NCI-H2227 treated with DMSO at 0.1 percent for 48 hours (cell line): ENCODE measurements at places on chromosomes 7 and 10.
A peak's percentile ranks its signal among the peaks of the same experiment; 100 is the strongest.

GRCh38 chr7:73340514-73340913 lies 12.6 kb downstream of the FKBP6 start:
- no peak for DNase-seq

GRCh38 chr10:125158275-125158600 lies 2.1 kb downstream of the CTBP2 start:
- DNase-seq = no peak

GRCh38 chr7:83941300-83941699 lies 253.3 kb downstream of the SEMA3A start:
- DNase-seq = no peak

GRCh38 chr7:105493196-105493922 lies 28.7 kb downstream of the PUS7 start:
- no peak for DNase-seq

GRCh38 chr7:12584930-12585329 lies 14.4 kb downstream of the SCIN start:
- DNase-seq = no peak

DNA sequence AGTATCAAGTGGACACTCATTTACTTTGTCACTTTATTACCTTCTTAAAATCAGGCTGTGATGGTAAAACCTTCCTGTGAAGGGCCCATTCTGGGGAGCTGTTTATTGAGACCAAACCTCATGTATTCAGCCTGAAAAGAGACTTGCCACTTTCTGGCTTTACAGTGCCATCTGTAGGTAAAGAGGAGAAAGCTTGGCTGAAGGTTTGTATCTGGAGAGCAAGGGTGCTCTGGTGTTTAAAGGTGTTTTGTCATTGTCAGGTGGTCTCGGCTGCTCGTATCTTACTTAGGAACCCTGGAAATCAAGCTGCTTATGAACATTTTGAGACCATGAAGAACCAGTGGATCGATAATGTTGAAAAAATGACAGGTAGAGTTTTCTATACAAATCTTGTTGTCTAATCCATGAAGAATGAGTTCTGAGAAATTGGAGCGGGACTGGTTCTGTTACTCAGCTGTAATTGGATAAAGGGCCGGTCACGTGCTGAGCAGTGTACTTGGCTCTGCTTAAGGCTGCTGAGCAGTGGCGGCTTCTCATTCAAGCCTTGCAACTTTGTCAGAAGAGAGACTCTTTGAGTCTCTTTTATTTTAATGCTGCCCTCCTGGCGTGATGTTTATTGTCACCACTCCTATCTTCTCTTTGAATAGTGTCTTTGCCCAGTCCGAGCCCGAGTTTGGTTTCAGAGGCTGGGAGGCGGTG lies 46.9 kb downstream of the AP3M1 start:
- DNase-seq = peak; percentile 11

DNA sequence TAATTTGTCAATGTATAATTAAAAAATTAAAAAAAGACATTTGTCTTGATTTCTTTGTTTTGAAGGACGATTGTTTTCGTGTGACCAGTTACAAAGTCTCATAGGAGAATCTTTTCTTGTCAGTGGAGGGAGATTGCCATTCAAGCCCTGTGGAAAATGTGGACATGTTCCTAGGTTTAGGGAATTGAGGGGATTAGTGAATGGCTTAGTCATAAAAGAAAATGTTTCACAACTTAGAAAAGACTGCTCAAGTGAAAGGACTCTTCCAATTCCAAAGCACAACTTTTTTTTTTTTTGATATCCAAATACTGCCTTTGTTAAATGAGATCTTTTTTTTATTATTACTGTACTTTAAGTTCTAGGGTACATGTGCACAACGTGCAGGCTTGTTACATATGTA lies 140.7 kb upstream of the HABP2 start:
- no peak for DNase-seq

DNA sequence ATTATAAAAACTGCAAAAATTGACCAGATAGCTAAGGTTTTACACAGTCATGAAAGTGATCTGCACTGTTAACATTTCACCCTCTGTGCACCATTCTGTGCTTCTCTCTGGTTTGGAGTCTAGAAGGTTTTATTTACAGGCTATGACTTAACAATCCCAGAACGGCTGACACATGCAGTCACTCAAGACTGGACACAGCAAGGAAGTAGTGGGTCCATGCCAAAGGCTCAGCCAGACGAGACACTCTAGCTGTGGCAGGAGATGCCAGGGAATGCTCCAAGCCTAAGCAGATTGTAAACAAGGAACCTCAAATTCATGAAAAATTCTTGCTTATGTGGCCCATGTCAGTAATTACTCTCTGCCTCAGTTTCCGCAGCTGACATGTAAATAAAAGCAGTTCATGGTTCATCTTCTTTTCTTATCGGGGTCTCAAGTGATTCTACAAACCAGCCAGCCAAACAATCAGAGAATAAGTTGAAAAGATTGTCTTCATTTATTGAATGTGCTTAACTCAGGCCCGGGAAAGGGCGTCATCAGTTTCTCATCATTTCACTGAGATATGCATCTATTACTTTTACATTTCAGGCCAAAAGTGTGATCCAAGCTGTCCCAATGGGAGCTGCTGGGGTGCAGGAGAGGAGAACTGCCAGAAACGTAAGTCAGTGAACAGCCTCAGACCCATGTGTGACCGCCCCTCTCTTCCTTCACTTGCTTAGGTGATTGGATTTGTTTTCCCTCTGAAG lies 132.1 kb downstream of the EGFR start:
- no peak for DNase-seq

- DNase-seq = no peak
Measured at GRCh38 chr10:76461024-76461423, 1029.6 kb downstream of the LRMDA start.

- DNase-seq = no peak
Measured at GRCh38 chr7:45122975-45123860, 11.7 kb upstream of the TBRG4 start.

DNA sequence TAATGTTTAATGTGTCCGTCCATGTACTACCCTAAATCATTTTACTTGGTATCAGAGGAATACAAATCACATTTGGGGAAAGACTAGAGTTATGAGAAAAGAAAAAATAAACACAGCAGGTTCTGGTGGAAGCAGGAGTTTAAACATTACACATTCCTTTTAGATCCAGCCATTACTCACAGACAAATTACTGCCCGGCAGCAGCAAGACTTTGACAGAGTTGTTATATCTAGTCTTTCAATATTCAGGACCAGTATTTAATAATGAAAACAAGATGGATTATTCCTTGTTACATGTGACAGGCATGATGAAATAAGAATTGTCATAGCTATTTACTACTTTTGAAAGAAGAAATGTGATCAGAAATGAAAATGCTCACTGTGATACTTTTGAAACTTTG lies 131.8 kb upstream of the GNAI1 start:
- no peak for DNase-seq
